NCI-H446 treated with DMSO at 0.1 percent for 48 hours (cell line): ENCODE measurements at places on chromosomes 5 and 9.

GRCh38 chr5:3251784-3252183 is 343.8 kb upstream of the IRX1 start:
- no peak for DNase-seq

DNA sequence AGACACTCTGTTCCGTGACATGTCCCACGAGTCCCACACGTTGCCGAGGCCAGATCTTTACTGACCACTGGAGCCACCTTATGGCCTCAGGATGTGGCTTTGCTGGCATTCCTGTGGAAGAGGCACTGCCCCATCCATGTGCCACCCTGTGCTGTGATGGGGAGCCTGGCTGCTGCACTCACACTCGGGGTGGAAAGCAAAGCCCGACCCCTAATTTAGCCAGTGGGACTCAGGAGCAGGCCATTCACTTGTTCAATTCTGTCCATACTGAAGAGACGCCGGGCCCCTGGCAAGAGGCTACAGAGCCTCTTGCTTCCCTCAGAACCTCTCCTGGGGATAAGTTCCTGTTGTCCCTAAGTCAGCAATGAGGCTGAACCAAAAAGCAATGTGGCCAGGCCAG is 18.6 kb upstream of the CEP72 start:
- no peak for DNase-seq

DNA sequence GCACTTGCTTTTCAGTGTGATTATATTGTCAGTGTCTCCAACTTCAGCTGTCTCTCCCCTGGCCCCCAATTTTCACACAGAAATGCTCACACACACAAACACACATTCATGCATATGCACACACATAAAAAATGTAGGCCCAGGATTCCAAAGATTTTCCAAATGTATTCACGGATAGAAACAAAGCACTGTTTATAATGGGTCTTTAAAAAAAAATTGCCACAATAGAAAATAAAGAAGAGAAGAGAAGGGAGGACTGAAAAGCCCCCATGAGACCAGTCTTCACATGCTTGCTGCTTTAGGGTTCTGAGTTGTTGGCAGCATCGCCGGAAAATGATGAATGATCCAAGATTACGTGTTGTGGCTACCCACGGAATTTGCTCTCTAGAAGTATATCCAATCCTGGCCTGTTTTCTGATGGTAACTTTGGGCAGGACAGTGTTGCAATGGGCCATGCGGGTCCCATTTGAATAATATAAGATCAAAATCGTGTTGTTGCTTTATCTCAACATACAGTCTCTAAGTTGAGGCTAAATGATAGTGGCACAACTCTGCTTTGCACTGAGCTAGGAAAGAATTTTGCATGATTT is 36.2 kb upstream of the ACO1 start:
- no peak for DNase-seq

DNA sequence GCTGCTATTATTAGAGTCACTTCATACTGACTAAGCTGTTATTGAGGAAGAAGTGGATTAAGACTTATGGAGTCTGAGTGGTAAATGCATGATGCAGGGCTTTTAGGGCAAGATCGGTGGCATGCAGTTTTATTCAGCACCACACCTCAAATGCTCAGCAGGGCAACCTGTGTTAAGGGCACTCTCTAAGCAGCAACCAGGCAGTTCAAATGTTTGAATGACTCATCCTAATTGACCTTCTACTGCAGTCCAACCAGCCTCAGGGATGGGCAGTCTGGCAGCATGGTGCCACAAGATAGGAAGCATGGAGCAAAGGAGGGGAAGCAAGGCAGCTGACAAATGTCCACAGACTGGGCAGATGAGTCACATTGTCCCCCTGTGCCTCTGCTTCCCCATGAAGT is 80.2 kb upstream of the MIER3 start:
- DNase-seq, result no peak

GRCh38 chr9:73327149-73327548 is 175.5 kb downstream of the ANXA1 start:
- no peak for DNase-seq

DNA sequence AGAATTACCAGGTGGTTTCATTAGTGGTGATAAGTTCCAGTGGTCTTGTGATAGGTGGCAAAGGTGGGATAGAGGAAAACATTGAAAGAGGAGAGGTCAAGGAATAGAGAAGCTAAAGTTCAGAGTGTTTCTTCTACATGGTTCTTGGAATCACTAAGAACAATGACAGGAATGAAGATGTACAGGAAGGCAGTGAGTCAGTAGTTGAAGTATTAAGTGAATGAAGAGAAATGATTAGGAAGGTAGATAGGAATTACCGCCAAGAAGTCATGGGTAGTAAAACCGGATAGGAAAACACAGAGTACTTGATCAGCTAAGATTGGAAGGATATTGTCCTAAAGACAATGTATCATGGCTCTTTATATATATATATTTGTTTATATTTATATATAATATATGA is 37.9 kb upstream of the RASA1 start:
- DNase-seq, result no peak

DNA sequence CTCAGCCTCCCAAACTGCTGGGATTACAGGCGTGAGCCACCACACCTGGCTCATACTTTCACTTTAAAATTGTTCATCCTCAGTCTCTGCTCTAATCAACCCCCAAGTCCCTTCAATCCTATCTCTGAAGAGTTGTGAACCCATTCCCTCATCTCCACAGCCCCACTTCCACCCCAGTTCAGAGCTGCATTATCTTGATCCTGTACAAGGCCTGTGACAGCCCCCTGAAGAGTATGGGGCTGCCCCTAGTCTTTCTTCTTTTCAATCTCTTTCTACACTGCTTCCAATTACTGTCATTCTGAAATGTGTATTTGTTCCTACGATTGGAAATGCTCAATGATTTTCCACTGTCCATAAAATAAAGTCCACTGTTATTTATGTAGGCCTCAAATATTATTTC is 588.3 kb downstream of the RAB3C start:
- DNase-seq, result no peak

GRCh38 chr9:120528327-120528726 is 51.6 kb downstream of the CDK5RAP2 start:
- no peak for DNase-seq

GRCh38 chr5:40141896-40142295 is 537.8 kb upstream of the PTGER4 start:
- no peak for DNase-seq

- no peak for DNase-seq
Measured at GRCh38 chr5:59504043-59504442, 389.5 kb downstream of the PDE4D start.

- no peak for DNase-seq
Measured at GRCh38 chr9:131432597-131433301, 38.9 kb downstream of the PRRC2B start.

DNA sequence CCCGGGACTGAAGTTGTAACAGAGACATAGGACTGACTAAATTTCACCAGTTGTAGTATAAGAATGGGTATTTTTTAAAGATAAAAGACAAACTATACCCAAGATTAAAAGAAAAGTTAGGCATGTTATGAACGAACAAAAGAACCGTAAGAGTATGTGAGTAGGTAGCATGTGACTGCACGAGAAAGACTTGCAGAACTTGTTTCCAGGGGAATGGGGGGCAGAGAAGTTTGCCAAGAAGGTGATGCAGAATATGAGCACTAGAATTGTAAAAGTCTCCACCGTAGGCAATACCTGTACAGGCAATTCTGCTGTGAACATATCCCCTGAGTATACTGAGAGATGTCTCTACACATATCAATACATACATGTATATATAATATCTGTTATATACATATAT is 614.7 kb downstream of the PRELID2 start:
- no peak for DNase-seq

DNA sequence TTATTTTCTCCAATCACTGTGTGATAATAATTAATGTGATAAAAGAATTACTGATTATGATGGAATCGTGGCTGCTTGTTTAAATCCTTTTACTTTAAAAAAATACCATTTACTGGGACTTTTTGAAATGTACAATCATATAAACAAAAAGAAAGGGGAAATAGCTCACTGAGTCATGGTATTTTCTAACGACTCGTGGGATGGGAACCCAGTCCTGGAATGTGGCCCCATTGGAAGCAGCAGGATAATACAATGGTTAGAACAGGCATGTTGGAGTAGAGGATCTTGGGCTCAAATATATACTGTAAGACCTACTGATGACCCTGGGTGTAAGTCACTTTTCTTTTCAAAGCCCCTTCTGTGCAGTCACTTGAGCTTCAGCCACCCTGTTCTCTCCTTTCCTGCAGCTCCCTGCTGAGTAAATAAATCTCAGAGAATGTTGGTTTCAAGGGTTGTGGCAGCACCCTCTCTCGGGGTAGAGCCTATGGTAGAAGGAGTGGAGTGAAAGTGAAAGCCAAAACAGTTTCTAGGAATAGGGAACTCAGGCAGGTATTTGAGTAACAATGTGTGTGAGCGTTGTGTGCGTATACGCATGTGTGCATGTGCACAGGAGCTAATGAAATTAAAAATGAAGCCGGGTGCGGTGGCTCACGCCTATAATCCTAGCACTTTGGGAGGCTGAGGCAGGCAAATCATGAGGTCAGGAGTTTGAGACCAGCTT is 40.8 kb upstream of the LARP1 start:
- no peak for DNase-seq

DNA sequence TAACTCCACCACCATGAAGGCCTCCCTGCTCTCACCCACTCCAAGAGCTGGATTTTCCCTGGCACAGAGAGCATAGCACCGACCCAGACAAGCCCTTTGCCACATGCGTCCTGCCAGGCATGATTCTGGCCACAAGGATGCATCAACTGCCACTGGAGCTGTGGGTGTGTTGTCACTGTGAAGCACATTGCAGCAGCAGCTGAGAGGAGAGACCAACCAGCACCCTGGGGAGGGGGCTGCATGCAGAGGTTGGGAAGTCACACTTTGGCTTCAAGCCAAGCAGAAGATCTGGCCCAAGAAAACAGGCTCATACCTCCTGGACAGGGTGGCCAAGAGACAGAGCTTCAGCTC is 22.6 kb upstream of the PTGES start:
- no peak for DNase-seq

- no peak for DNase-seq
Measured at GRCh38 chr5:93782978-93783377, 41.6 kb upstream of the POU5F2 start.

DNA sequence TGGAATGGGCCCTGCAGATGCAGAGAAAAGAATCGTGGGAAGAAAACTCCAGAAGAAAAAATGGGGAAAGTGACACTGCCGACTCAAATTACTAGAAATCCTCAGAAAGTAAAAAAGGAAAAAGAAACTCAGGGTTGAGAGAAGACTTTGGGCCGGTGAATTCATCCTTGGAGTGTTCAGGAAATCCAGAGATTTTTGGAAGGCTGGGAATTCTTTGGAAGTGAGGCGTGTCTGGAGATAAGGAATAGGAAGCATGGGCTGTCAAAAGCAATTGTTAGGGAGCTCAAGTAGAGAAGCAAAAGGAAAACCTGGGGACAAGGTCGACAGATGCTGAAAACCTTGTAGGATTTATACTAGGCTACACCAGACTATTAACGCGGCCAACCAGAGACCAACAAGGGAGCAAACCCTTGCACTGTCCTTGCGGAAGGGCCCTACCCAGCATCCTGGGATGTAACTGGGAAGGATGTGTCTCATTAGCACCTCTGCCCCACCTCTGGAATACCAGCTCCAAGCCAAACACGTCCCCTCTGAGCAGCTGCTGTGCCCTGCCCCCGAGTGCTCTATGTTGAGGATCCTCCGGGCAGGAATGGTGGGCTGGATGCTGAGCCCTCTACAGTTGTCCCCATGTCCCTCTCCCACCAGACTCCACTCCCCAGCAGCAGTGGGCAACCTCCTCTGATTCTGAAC is 11.6 kb downstream of the DAB2IP start:
- DNase-seq, result no peak

DNA sequence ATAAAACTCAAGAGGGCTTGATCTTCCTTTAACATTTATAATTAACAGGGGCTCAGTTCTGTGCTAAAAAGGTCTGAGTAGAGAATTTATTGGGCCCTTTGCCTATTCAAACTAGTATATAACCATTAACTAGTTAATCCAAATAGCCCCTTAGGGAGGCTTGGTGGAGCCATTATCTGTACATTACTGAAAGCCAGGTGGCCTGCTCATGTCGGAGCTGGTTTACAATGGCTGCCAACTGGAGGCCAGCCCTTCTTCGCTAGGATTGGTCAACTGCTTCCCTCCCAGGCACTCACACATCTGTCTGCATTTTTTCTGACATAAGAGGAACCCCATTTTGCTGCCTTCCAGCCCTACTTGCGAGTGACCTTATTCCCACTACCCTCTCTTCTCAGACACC is 30.4 kb upstream of the NDFIP1 start:
- peak; percentile 46 for DNase-seq

DNA sequence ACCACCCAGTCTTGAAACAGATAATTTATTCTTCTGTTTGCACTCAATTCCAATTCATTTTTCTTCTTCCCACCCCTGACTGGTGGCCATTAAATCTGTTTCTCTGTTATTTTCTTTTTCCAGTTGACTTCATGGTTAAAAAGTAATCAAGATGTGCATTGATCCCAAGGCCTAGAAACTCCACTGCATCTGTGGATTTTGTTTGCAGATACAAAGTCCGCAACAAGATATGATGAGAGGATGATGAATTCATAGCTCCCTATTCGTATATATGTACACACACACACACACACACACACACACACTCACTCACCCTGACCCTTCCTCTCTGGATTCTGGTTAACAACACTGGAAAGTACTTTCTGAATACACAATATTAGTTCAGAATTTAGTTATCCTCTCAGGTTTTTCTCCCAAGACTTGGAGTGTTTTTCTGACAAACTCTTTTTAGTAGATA is 52.4 kb downstream of the CD180 start:
- no peak for DNase-seq

- DNase-seq, result no peak
Measured at GRCh38 chr5:172133359-172134029, 54.5 kb downstream of the STK10 start.

DNA sequence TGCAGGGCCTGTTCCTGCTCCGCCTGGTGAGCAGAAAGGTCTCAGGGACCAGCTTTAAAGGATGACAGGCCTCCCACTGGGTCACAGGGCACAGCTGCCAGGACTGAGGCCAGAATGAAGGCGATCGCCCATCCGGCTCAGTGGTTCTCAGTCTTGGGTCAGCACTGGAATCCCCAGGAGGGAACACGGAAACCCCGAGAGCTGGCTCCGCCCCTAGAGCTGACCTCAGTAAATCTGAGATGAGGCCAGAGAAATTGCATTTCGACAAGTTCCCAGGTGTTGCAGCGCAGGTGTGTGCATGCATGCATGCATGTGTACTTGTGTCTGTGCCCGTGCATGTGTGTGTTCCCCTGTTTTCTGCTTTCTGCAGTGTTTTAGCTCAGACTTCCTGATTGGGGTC is 47.2 kb upstream of the KCNMB1 start:
- DNase-seq, result no peak

GRCh38 chr5:3659907-3660306 is 64.3 kb downstream of the IRX1 start:
- DNase-seq, result no peak

DNA sequence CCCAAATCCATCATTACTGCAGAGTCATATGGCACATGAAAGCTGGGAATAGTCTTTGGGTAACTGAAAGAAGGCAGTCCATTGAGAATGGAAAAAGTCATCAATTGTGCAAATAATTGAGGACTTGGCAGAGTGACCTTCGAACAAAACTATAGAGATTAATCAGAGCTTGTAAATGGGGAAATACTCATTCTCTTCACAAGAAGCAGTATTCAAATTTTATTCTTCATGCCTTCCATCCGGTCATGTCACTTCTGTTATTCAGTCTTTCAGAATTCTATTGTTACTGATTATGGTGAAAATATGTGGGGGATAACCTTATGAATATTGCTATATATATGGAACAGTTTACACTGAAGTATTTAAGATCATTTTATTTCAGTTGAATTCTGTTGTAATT is 8.1 kb downstream of the RGMB start:
- DNase-seq, result no peak

- peak; percentile 2 for DNase-seq
Measured at GRCh38 chr9:94779031-94779430, 52.5 kb downstream of the AOPEP start.

- no peak for DNase-seq
Measured at GRCh38 chr5:172150514-172151425, 37.3 kb downstream of the STK10 start.
